Fibroblast of skin of left biceps (primary cell): ENCODE measurements at places on chromosomes 2 and 18.

DNA sequence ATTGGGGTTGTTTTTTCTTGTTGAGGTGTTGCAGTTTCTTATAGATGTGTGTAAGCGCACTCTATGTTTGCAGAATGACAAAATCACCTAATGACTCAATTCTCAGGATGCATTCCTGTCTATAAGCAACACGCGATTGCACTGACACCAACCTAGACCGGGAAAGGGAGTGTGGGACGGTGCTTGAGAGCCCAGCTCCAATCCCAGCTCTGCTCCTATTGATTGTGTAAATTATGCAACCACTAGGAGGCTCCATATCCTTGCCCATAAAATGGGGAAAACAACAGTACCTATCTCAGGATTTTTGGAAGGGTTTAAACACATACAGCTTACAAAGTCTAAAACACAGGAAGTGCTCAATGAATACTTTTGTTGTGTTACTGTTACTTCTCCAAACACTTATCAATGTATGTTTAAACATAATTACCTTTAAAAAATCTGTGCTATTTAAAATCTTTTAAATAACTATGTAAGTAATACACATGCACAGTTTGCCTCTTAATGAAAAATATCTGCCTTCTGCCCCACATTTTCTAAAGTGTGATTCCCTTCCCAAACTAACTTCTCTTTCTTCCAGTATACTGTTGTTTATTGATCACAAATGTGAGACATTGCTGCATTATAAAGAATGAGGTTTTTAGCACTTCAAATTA, 132.5 kb downstream of the SPHKAP start:
- peak; percentile 17 for DNase-seq

- DNase-seq, result peak; percentile 49
Measured at GRCh38 chr2:160406591-160407392, 86.8 kb downstream of the RBMS1 start.

DNA sequence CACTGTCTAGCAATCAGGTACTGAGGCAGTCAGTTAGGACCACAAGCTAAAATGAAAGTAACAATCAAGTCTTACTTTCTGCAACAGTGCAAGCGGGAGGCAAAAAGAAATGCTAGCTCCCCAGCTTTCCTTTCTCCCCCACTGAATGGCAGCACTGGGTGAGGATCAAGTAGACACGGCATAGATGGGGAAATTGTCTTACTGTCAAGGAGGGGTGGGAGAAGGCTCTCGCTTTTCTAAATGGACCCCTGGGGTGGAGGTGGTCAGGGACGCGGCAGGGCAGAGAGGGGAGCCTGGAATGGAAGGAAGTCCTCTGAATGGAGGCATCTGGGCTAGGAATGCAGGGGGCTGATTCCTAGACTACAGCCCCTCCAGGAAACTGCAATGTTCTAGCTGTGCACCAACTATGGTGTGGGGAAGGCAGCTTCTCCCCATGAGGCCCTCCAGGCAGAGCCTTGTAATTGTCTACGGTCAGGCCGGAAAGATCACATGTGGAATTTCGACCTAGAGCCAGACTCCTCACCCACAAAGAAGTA, 24.3 kb downstream of the METTL8 start:
- no peak for DNase-seq

GRCh38 chr2:134014196-134014960, 239.5 kb upstream of the MGAT5 start:
- DNase-seq, result peak; percentile 1

- DNase-seq, result no peak
Measured at GRCh38 chr2:241535871-241536655, 22.5 kb upstream of the BOK start.

DNA sequence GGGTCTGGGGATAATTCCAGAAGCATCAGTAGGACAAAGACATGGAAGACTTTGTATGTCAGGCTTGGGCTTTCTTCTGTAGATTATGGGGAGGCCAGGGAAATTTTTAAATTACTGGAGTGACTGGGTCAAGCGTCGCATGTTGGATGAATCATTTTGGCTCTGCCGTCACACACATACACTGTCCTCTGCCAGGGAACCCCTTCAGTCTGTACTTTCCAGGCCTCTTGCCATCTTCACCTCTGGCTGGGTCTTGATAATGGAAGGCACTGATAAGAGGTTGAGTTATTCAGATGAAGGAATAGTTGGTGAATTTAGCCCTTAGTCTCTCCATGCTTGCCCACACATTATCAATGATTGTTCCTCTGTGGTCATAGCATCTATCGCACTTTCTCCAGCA, 895.1 kb upstream of the CELF4 start:
- DNase-seq, result no peak

DNA sequence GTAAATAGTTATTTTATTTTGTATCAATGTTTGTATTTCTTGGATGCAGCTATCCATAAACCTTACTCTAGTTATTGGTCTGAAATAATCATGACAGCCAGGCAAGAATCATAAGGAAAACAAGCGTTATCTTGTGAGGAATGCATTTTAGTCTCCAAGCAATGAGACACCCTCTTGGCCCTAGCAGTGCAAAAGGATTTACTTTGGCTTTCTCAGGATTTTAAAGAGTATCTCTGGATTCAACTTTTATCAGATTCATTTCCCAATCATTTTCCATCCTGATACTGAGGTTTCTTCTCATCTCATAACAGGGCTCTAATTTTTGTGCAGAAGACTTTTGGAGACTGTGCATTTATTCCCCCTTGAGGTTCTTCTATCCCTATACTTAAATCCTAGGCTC, 480.8 kb downstream of the TMX3 start:
- DNase-seq, result no peak

DNA sequence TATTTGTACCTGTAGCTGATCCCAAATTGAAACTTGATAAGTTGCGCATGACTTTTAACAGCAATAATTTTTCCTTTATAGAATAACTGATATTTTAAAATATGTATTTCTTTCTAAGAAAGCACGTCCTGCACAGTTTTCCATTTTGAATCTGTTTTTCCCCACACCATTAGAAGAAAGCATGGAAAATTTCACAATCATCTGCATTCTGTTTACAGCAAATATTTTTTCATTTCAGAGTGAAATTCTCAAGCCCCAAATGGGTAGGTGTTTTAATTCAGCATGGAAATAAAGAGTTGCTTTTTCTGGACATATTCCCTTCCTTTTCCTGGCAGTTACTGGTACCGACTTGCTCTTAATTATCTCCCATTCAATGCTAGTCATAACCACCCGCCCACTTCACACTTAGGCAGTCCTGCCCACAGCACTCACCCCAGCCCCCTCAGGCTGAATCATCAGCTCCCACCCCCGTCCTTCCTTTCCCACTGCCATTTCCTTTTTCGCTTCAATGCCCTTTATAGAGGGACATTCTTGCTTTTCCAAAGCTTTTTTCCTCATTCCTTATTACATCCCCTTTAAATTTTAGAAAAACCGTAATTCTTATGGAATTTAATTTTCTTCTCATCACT, 89.2 kb upstream of the GLS start:
- no peak for DNase-seq

DNA sequence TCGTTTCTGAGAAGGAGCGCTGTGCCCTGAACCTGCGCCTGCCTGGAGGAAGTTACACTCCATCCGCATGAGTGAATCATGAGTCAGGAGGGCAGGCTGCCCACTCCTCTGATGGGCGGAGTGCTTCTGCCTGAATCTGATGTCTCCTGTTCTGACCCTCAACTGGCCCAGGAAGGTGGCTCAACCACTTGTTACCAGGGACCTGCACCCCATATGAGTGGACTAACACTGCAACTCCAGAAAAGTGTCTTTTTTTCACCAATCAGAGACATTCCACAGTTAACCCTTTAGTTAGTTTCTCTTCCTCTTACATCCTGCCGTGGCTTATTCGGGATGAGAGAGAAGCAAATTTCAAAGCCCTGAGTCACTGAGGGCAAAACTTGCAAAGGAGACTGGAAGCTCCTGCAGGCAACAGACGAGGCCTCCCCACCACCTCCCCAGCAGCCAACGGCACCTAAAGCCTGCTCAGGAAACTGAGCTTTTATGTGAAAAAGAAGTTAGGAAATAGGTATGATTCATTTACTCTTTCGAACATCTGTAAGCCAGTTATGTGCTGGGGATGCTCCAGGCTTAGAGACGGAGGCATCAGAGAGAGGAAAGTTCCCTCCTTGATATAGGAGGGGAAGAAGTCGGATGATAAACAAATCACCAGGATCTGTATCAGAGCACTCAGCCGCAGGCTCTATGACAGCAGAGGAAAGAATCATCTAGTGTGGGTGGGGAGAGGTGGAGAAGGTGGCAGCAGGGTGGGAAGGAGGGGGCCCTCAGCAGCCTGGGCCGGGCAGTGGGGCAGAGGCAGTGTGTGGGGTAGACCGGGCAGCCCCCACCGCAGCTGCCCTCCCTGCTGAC, 30.9 kb downstream of the MBP start:
- peak; percentile 94 for DNase-seq

GRCh38 chr2:66202586-66202985, 232.3 kb upstream of the MEIS1 start:
- DNase-seq, result no peak

GRCh38 chr2:18611604-18612003, 22.2 kb upstream of the NT5C1B start:
- DNase-seq, result no peak

GRCh38 chr18:67500522-67501205, 15.9 kb downstream of the DSEL start:
- DNase-seq, result no peak

DNA sequence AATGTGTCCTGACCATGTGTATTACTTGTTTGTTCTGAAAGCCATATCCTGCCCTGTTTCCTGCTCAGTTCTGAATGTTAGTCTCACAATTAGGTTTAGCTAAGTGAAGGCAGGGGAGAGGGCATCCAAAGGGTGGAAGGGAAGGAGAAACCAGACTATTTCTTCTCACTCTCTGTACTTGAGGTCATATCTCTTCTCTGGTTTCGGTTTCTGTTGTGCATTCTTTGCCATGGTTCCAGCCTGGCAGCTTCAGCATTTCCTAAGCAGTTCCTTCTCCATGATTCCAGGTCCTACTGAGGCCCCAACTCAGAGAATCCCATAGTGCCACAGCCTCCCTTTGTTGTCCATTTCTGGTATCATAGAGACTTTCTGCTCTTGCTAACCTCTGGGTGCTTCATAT, 40.3 kb upstream of the HNMT start:
- no peak for DNase-seq

GRCh38 chr2:459931-460330, 172.0 kb upstream of the ALKAL2 start:
- DNase-seq, result no peak

GRCh38 chr2:95334916-95335641, 37.9 kb downstream of the KCNIP3 start:
- no peak for DNase-seq

- DNase-seq, result no peak
Measured at GRCh38 chr2:217980036-217980435, 22.8 kb downstream of the TNS1 start.

- DNase-seq, result no peak
Measured at GRCh38 chr2:69578198-69578540, 65.4 kb downstream of the AAK1 start.

GRCh38 chr2:27717070-27717795, 53.5 kb downstream of the SLC4A1AP start:
- no peak for DNase-seq

DNA sequence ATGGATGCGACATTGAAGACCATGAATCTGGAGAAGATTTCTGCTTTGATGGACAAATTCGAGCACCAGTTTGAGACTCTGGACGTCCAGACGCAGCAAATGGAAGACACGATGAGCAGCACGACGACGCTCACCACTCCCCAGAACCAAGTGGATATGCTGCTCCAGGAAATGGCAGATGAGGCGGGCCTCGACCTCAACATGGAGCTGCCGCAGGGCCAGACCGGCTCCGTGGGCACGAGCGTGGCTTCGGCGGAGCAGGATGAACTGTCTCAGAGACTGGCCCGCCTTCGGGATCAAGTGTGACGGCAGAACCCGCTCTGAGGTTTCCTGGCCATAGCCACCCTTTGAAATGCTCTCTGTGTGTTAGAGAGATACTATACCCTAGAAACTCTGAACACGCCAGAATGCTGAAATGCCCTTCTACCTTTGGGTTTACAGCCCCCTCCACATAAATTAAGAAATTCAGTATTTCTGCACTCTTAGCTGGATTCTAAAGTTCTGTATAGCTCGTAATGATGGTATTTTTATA, 659 bp downstream of the CHMP1B start:
- no peak for DNase-seq

DNA sequence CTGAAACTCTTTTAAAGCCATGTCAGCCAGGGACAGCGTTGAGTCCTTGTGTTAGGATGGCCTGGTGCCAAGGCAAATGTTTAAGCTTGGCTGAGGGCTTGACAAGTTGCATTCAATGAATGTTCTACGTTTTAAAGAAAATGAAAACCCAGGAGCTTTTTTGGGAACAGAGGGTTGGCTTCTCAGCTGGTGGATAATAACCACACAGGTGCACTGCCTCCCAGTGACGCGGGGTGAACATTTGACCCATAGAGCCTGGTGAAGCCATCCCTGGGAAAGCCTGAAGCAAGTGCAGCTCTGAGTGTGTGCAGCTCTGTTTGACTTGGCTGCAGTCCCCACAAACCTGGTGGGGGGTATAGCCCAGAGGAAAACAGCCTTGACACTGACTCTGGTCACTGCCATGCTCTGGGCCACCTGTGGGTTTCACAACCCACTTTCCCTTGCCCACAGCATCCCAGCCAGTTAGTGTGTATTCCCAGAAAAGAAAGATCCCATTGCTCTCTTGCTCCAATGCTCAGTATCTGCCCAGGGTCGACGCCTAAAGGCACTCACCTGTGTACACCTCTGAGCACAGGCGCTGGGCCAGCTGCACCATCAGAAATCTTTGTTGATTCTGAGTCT, 874.9 kb downstream of the RNF144A start:
- DNase-seq, result no peak

GRCh38 chr2:129877795-129878775, 101.4 kb upstream of the RAB6C start:
- peak; percentile 24 for DNase-seq

DNA sequence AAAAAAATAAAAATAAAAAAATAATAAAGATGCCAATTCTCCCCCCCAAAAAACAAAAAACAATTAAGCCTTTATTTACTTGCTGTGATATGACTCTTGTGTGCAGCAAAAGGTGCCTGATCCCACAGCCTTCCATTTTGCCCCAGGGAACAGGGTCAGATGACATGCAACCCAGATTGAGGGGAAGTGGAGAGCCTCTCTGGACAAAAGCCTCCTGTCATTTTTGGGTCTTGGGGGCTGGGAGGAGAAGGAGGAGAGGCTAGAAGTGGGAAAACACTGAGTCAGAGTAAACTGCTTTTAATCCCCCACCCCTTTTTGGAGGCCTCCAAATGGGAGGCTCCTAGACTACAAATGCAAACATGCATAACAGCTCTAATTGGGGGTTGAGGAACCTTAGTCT, 46.6 kb upstream of the SCG2 start:
- no peak for DNase-seq
